ENCODE measurements at places on chromosomes 12 and 14.

DNA sequence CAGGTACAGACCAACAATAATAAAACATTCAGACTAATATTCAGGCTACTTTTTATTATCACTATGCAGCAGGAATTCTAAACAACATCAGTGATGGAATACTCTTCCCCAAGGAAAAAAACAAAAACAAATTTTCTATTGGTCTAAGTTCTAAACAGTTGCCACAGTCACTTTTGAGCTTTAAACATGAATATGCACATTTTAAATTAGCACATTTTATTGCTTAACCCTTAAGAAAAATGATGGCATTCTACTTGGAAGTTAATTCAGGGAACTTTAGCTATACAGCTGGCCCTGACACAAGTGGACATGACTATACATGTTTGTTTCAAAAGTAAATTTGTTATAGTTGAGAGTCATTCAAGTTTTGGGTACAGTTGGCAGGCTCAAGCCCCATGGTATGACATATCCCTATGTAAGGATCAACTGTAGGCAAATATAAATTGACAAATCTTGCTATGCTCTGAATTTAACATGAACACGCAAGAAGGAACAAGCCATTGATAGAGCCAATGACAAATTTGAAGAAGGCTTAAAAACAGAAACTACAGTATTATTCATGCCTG, 224.3 kb upstream of the AMIGO2 start:
- H3K4me1 ChIP-seq: peaks cover 22% of the 10 kb centered on the region
- peaks cover 7% of the 10 kb centered on the region for H3K27me3 ChIP-seq
- no peak overlapping the region for H3K27ac ChIP-seq
- no peaks in the 10 kb centered on the region for H3K36me3 ChIP-seq
- no peak for DNase-seq

GRCh38 chr12:117596968-117597367, 235.5 kb upstream of the NOS1 start:
- H3K27ac ChIP-seq: no peak overlapping the region
- no peak overlapping the region for H3K4me3 ChIP-seq
- no peak for DNase-seq
- H3K27me3 ChIP-seq: no peaks in the 10 kb centered on the region
- no peaks in the 10 kb centered on the region for H3K36me3 ChIP-seq
- H3K4me1 ChIP-seq: no peaks in the 10 kb centered on the region

DNA sequence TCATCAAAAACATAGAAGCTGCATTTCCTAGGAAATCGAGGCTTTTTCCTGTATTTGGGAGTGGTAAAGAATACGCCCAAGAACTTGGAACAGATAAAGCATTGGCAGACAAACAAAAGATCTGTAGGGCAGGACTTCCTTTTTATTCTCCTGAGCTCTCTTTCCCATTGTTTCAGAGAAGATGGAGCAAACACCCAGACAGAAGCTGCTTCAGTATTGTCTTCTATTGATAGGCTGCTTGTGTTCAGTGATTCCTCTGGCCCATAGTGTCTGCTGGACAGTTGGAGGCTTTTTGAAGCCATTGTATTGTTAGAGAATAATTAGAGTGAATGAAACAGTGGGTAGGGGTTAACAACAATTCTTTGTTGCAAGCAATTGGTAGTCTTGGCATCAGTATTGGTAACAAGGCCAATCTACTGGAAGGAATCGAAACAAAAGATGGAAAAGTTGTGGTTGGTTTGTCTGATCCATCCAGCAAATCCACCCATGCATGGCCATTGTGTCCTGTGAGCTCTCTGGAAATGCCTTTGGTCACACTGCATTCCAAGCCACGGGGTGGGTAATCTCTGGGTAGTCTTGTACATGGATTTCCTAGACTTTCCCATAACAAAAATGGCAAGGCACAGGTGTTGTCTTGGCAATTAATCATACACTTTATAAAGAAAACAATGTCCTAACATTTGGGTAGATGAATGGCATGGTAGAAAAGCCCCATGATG, 424.8 kb downstream of the RAD51B start:
- peaks cover 10% of the 10 kb centered on the region for H3K4me1 ChIP-seq
- no peak overlapping the region for H3K27ac ChIP-seq

DNA sequence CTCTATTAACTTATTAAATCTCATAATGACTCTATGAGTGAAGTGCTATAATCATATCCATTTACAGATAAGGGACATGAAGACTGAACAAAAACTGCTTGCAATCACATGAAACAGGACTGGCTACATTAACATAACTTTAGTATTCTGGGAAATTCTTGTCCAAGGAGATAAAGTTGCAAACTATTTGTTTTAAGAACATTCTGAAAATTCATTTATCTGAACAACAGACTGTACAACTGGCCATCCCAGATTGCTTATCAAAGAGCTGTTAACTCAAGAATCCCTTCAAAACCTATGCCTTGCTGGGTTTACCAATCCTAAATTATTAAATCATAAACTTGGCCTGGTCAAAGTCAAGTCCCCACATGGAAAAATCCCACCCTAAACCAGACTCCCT, 39.2 kb upstream of the POC1B start:
- no peaks in the 10 kb centered on the region for H3K4me1 ChIP-seq
- no peak overlapping the region for H3K4me3 ChIP-seq
- H3K27me3 ChIP-seq: no peaks in the 10 kb centered on the region
- DNase-seq: no peak
- H3K36me3 ChIP-seq: peaks cover 21% of the 10 kb centered on the region

DNA sequence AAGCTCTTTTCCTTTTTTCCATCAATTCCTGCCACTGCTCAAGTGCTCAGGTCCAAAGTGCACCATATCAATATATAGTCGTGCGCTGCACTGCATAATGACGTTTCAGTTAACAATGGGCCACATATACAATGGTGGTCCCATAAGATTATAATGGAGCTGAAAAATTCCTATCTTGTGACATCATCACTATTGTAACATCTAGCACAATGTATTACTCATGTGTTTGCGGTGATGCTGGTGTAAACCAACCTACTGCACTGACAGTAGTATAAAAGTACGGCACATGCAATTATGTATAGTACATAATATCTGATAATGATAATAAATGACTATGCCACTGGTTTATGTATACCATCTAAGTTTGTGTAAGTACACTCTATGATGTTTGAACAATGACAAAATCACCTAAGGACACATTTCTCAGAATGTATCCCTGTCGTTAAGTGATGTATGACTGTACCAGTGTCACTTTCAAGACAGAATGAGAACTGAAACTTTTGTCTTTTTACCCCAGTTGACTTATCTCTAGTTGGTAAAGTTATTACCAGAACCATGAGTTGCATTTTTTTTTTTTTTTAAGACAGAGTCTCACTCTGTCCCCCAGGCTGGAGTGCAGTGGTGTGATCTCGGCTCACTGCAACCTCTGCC, 53.7 kb upstream of the INSM2 start:
- no peaks in the 10 kb centered on the region for H3K27me3 ChIP-seq
- no peaks in the 10 kb centered on the region for H3K4me1 ChIP-seq
- no peak for DNase-seq

DNA sequence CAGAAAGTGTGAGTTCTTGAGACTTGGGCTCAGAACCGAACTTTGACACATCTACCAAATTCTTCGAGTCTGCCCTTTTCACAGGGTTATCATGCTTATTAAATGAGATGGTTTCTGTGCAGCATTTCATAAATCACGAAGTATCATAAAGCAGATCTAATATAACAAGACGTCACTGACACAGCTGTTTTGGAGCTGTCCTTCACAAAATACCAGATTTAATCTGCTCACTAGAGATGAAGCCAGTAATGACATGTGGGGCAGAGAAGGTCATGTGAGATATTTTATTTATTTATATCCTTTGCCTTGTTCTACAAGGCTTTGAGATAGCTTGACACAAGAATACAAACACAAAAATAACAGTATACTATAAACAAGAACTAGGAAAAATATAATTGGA, 127.0 kb downstream of the RPAP3 start:
- no peaks in the 10 kb centered on the region for H3K36me3 ChIP-seq
- DNase-seq: no peak
- no peaks in the 10 kb centered on the region for H3K4me1 ChIP-seq

DNA sequence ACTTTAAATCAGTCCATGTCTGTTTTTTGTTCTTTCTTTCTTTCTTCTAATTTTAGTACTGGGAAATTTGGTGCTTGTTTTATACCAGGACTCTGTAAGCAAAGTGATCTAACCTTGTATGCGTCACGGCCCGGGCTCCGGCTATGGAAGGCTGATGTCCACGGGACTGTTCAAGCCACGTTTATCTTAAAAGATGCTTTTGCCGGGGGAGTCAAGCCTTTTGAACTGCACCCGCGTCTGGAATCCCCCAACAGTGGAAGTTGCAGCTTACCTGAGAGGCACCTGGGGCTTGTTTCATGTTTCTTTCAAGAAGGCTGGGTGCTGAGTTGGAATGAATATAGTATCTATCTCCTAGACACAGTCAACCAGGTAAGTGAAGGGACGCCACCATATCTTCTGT, 62.2 kb downstream of the TECPR2 start:
- no peak for DNase-seq
- H3K27me3 ChIP-seq: no peaks in the 10 kb centered on the region
- no peaks in the 10 kb centered on the region for H3K4me1 ChIP-seq
- peaks cover 18% of the 10 kb centered on the region for H3K36me3 ChIP-seq
